CD14-positive monocyte (primary cell): ENCODE measurements at places on chromosomes 6 and 20. TPM values are rescaled to one million over a fixed set of nuclear protein-coding genes. Genes with fewer than 3 reads are reported as not detected.

- H3K36me3 ChIP-seq: peaks cover 5% of the 10 kb centered on the region
- H3K4me3 ChIP-seq: peak overlapping the region; percentile 67
- H3K27ac ChIP-seq: peak overlapping the region; percentile 93
Observed at GRCh38 chr6:11536795-11537194, 754 bp upstream of the TMEM170B start.

The NFKBIE gene
- polyA plus RNA-seq: 108 and 109 TPM in 2 replicates

DNA sequence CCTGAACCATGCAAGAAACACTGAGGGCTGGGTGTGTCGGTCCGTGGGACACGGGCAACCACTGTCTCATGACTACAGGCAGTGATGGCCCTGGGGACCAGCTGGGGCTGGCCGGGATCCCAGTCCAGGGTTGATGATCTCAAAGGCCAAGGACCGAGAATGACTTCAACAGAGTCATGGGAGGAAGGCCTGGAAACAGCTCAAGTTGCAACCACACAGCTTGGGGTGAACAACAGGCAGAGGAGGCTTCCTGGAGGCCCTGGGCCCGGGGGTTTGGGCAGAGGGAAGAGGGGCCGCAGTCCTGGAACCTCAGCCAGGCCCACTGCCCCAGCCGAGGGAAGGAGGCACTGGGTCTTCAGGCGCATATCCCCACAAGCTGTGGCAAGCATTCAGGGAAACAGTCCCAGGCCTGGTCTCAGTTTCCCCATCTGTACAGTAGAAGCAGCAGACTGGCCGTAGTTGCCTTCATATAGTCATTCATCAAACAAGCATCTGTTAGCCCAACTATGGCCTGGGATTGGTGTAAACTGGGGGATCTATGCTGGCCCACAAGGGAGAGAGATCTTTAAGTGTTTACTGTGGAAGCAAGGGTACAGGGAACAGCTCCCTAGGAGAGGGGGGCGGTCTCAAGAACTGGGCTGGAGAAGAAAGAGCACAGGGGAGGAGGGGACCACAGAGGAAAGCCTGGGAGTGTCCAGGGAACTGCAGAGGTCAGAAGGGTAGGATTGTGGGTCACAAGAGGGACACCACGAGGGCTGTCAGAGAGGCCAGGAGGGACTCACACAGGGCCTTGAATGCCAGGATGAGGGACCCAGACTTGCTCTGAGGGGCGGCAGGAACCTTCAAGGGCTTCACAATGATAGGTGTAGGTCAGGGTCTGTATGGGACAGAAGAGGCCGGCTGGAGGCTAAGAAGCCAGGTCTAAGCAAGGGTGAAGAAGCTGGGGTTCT lies 2.1 kb downstream of the MYL9 start:
- H3K27me3 ChIP-seq: no peaks in the 10 kb centered on the region
- H3K27ac ChIP-seq: no peak overlapping the region
- no peak for DNase-seq
- peaks cover 13% of the 10 kb centered on the region for H3K4me1 ChIP-seq

The FAM162B gene
- polyA plus RNA-seq: not detected in 2 replicates

DNA sequence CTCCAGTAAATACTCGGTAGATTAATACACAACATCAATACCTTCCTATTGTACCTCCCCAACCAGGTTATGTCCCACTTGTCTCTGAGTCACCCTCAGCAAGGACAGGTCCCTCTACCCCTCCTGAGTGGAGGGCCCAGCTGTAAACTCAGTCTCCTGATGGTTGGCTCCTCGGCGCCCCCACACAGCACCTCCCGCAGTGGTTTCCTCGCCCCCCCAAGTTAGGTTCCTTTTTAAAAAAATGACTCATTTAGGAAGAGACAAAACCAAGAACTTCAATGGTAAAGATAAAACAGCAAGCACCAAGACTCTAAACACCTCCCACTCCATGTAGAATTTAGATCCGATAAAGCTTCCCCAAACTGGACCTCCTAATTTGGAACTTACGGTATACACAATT lies 83.5 kb downstream of the TRERF1 start:
- peak overlapping the region; percentile 98 for H3K27ac ChIP-seq
- H3K27me3 ChIP-seq: no peaks in the 10 kb centered on the region

- no peak overlapping the region for H3K27ac ChIP-seq
- peaks cover 30% of the 10 kb centered on the region for H3K36me3 ChIP-seq
- no peak overlapping the region for H3K4me3 ChIP-seq
- peaks cover 15% of the 10 kb centered on the region for H3K4me1 ChIP-seq
- no peaks in the 10 kb centered on the region for H3K27me3 ChIP-seq
Observed at GRCh38 chr6:3009930-3010329, 10.2 kb downstream of the NQO2 start.

GRCh38 chr6:15690510-15690909 lies 27.7 kb upstream of the DTNBP1 start:
- peaks cover 23% of the 10 kb centered on the region for H3K4me1 ChIP-seq
- H3K4me3 ChIP-seq: no peak overlapping the region
- H3K27me3 ChIP-seq: no peaks in the 10 kb centered on the region
- DNase-seq: no peak
- no peaks in the 10 kb centered on the region for H3K36me3 ChIP-seq

DNA sequence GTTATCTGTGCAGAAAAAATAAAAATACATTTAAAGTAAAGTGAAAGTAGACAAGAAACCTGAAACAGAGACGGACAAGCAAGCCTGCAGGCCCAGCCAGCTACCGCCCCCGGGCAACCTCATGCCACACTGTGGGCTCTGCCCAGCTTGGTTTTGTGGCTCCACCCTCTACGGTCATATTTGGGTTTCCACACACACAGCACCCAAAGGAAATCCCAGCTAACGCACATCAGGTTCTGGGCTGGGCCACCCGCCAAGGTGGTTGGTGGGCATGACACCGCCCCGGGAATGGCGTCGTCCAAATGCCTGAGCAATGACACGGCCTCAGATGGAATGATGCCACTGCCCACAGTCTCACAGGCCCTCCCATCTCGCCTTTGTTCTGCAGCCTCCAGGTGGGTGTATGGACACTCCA lies 22.9 kb downstream of the FAM110A start:
- peaks cover 17% of the 10 kb centered on the region for H3K4me1 ChIP-seq
- peaks cover 5% of the 10 kb centered on the region for H3K36me3 ChIP-seq
- no peak overlapping the region for H3K27ac ChIP-seq
- DNase-seq: no peak
- no peaks in the 10 kb centered on the region for H3K27me3 ChIP-seq

The WFDC10B gene
- polyA plus RNA-seq: not detected
